ENCODE measurements at places on chromosomes 4 and X.

- DNase-seq, result no peak
Observed at GRCh38 chr4:76655566-76656479, 220.8 kb downstream of the SHROOM3 start.

GRCh38 chrX:104922206-104922621 is 298.3 kb downstream of the TEX13A start:
- DNase-seq, result peak; percentile 65

GRCh38 chr4:124459941-124460310 is 252.6 kb downstream of the ANKRD50 start:
- DNase-seq, result peak; percentile 45

GRCh38 chr4:138262469-138262868 is 20.3 kb upstream of the SLC7A11 start:
- DNase-seq, result no peak

- DNase-seq, result peak; percentile 43
Observed at GRCh38 chr4:186942758-186943377, 219.2 kb upstream of the FAT1 start.

GRCh38 chr4:33886356-33886755 is 2358.0 kb downstream of the ARAP2 start:
- no peak for DNase-seq

GRCh38 chrX:154784149-154784995 is 20.9 kb downstream of the MPP1 start:
- DNase-seq, result no peak

DNA sequence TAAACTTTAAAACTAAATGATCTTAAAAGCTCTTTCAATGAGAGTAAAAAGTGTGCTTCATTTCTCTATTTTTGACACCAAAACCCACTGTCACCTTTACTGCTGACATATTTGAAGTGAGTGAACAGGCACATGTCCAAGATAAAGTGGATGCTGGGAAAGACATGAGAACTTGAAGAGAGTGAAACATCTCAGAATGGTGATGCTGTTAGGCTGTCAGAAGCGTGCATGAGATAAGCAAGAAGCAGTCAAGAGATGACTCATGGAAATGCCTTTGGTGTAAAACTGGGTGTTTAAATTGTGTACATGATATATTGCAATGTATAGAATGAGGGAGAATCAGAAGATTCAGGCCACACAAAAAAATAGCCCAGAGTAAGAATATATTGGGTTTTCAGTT is 21.8 kb upstream of the GBA3 start:
- DNase-seq, result peak; percentile 46

- peak; percentile 72 for DNase-seq
Observed at GRCh38 chr4:24104158-24104565, 214.3 kb upstream of the PPARGC1A start.

- peak; percentile 52 for DNase-seq
Observed at GRCh38 chr4:76539979-76540378, 105.0 kb downstream of the SHROOM3 start.

DNA sequence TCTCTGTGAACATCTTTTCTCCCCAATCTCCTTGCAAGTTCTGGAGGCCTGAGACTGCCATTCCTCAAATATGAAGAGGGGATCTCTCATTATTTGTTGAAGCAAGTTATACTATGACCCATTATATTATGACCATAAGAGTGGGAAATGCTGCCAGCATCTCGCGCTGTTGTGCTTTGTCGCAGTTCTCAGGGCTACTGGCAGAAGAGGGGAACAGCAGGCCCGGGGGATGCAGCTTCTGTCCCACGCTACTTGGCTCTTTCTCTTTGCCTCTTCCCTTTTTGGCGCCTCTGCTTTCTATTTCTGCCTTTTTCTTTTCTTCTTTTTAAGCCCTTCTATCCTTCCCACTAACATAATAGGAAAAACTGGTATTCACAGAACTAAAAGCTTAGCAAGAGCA is 64.2 kb downstream of the GEMIN8 start:
- no peak for DNase-seq

- DNase-seq, result no peak
Observed at GRCh38 chr4:100828364-100828763, 310.5 kb upstream of the EMCN start.

- DNase-seq, result peak; percentile 68
Observed at GRCh38 chrX:74536832-74537371, 77.5 kb downstream of the RLIM start.

DNA sequence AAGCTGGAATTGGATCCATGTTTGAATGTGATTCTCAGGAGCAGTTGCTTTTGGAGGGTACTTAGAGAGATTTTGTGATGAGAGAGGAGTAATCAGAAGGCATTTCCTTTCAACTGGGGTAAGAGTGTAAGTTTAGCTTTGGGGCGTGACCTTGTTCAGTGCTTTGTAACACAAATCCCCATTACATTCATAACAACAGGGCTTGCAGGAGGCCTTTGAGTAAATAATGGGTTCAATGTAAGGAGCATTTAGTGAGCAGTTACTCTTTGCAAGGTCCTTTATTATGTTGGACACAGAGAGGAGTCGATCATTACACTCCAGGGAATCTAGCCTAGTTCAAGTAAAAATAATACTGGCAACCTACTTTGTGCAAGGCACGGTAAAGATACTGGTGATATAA is 74.0 kb upstream of the AFF2 start:
- DNase-seq, result no peak

DNA sequence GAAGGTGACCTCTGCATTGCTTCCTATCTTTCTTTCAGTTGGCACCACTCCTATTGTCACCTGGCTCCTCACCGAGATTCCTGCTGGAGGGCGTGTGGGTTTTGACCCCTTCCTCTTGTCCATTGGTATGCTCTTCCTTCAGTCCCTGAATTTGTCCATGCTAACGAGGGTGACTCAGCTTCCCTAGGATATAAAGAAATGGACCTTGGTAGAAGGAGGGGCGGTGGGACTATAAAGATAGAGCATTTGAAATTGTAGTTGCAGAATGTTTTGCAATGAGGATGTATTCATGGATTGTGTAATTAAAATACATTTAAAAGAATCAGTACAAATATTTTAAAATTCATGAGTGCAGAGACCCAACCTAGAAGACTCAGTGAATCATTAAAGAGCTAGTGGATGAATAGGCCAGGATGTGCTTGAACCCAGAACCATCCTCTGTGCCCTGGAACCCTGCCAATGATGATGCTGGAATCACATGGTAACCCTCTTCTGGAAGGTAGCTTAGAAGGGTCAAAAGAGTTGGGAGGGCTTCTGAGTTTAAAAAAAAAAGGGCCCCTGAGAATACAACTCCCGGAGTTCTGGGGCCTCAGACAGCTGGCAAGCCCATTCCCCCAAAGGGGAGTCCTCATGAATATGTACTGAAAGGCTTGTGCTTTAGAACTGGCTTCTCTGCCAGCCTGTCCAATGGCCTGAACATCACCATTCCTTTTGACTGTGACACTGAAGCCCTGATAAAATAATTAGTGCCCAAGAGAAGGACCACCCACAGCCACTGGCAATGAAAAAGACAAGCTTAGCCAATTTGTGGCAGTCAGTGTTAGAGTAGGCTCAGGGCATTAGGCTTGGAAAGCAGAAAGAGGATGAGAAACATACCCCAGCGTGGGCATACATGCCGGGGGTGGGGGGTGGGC is 8.0 kb downstream of the XPNPEP2 start:
- no peak for DNase-seq

DNA sequence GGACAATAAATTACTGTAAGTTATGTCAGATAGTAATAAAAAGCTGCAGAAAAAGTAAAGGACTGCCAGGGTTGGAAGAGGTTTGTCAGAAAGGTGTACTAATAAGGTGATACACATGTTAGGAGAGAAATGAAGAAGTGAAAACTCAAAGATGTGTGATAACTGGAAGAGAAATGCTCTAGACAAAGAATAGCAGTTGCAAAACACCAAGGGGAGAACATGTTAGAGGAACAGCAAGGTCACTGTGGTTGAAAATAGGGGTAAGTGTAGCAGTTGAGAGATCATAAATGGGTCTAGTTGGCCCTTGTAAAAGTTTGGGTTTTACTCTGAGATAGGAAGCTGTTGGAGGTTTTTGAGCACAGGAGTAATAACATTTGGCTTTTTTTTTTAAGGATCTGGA is 46.9 kb downstream of the HSPA4L start:
- DNase-seq, result no peak

- peak; percentile 87 for DNase-seq
Observed at GRCh38 chr4:111689214-111689613, 456.0 kb upstream of the FAM241A start.

GRCh38 chr4:139728840-139729239 is 63.2 kb downstream of the MGST2 start:
- no peak for DNase-seq

DNA sequence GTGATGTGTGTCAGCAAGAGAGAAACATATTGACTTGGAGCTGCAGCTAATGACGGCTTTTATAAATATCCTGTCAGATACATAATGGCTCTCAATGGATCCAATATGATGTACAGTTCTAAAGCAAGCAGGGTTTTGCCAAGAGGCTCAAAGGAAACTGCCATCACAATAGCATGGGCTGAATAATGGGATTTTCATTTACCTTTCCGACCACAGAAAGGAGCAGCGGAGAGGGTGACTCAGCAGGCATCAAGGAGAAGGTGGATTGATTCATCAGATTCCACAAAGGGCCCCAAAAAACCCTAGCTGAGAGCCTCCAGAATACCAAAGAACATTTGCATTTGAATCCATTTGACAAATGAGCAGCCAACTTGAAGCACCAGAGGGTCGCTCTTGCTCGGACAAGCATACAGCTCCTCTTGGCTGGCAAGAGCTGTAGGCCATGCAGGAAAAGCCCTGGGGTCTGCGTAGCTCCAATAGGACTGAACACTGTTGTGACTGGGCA is 355.7 kb upstream of the NOCT start:
- no peak for DNase-seq

- DNase-seq, result peak; percentile 17
Observed at GRCh38 chr4:113221990-113222389, 172.5 kb downstream of the ANK2 start.

DNA sequence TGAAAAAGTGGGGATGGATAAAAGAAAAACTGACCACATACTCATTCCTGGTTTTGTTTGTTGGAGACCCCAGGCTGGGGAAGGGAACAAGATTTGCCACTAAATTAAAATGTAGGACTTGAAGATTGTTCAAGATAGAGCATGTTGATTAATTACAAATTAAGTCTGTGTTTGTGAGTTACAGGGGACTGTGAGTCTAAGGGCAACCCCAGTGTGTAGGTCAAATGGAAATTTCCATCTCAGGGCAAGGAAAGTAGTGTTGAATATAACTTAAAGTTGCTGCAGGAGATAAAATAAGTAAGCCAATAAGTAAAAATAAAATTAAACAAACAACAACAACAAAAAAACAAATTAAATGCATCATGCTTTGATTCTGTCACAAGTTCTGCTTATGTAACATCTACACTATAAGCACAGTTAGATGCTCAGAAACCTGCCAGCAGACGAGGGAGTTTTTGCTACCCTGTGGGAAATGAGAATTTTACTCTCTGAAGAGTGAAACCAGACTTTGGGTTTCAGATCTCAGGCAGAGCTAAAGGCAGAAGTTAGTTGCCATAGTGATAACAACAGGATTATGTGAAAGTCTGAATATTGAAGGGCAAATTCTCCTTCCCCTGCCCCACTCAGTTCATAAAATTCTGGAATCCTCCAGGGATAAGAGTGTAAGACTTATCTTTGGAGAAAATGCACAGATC is 352.3 kb downstream of the GRXCR1 start:
- no peak for DNase-seq

DNA sequence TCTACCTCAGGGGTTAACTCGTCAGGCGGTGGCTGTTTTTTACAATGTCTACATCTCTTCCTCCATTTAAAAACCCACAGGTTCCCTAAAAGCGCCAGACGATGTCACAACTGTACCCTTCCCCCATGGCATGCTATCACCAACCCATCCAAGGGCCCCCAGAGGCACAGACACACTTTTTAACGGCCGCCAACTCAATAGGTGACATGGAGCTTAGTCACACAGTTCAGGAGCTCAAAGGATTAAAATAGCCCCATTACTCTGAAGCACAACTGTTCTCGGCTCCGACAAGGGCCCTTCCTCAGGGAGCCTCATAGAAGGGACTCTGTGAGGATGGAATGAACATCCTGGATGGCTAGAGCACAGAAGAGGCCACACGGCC is 12.4 kb downstream of the SH3KBP1 start:
- no peak for DNase-seq

DNA sequence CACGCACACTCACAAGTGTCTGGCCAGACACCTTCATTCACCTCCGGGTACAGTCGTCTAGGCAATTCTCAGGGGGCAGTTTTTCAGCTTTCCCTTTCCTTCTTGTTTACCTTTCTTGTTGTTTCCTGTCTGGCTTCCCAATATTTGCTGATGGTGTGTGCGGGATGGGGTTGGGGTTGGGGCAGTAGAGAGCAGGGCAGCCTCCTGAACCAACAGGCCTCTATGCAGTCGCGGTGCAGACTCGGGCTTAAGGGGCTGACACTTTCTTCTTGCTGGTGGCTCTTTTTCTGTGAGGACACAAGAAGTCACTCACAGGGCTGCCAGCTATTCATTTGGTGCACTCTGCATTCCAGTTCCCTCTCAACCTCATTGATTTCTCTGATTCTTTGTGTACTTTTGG is 56.4 kb downstream of the NBDY start:
- no peak for DNase-seq

- DNase-seq, result peak; percentile 90
Observed at GRCh38 chr4:38889143-38889542, 21.5 kb downstream of the FAM114A1 start.

DNA sequence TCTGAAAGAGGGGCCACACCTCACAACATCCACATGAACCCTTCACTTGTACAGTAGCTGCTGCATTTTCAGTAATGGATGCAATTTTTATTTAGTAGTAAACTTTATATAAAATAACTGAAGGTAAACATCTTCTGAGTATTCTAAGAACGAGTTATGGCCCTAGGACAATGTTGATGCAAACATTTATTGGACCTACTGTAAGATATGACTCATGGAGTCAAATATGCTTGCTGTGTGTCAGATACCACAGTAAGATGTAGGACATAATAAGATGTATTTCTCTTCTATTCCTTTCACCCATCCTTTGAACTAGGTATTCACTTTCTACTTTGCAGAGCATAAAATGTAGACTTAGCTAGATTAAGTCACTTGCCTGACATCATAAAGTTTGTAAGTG is 87.6 kb downstream of the TEX13C start:
- DNase-seq, result no peak

GRCh38 chrX:3527166-3527565 is 180.7 kb upstream of the MXRA5 start:
- DNase-seq, result peak; percentile 30

- DNase-seq, result no peak
Observed at GRCh38 chr4:10285028-10285427, 168.4 kb upstream of the WDR1 start.

DNA sequence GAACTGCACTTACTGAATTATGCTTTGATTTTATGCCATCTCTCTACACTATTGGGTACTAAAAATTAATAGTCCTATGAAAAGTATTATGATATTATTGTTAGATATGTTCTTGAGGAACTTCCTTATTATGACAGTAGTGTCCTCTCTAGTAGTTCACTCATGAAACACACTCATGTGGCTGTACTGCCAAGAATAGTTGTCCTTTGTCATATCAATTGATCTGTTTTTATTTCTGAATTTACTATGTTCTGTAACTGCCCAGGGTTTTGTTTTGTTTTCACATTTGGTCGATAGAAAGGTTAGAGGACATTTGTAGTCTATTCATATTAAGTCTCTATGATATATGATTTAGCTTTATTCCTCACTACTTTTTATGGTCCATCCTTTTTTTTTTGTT is 215.2 kb downstream of the PPARGC1A start:
- DNase-seq, result no peak

GRCh38 chr4:174135936-174136406 is 147.5 kb downstream of the FBXO8 start:
- no peak for DNase-seq

- DNase-seq, result no peak
Observed at GRCh38 chr4:26729027-26729426, 131.6 kb upstream of the STIM2 start.
